ENCODE measurements at places on chromosomes 1 and 21.
A peak's percentile ranks its signal among the peaks of the same experiment; 100 is the strongest.

- no peak for DNase-seq
Observed at GRCh38 chr1:243842161-243842560, 7.9 kb downstream of the AKT3 start.

DNA sequence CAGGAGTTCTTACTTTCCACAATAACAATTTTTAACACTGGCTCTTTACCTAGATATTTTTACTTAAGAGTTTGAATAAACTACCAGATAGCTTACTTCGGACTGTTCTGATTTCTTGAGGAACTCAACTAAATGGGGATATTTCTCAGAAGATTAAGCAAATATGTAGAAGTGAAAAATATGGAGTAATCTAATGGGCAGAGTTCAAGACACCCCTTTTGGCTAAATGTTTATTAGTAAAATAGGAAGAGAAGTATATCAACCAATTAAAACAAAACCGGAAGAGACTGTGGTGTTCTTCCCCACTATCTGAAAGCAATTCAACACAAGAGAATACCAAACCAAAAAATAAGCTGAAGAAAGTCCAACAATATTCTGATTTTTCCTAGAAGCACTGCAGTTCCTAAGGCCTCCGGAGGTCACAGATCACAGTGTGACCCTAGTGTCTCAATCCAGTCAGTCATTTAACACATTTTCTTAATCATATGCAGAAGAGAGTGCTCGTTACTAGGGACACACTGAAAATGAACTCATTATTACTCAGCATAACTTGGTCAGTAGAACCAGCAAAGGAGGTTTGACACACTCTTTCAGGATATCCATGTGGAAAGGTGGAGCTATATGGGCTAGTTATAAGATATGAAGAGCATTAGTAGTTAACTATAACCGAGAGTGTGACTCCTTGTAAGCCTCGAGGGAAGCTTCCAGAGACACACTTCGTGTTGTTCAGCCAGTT, 5.2 kb downstream of the SIPA1L2 start:
- DNase-seq, result no peak

DNA sequence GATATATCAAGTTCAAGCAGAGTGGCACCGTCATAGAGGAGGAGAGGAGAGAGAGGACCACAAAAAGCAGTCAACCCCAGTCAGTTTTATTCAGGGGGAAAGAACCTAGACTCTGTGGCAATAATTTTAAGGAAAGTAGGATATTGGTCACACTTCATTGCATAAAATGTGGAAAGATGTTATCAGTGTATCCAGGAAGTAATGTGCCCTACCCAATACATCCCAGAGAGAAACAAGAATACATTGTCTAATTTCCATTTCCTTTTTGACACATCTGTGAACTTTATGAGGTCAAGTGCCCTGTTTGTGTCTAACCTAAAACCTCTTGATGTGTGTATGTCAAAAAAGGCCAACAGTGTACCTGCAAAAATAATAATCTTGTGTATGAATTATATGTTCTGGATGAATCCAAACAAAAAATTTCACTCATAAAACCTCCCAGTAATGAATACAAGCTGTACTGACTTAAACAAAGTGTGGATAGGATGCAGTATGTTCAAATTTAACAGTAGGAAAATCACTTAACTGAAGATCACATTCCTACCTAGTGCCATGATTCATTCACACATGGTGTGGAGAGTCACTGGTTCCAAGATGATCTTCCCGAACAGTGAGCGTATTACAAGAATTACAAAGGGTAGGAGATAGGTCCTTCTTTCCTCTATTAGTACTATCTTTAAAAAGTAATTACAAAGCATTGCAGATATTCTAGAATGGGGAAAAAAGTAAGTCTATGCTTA, 712.1 kb upstream of the CXADR start:
- no peak for DNase-seq

- no peak for DNase-seq
Observed at GRCh38 chr1:22418933-22419382, 32.7 kb upstream of the ZBTB40 start.

DNA sequence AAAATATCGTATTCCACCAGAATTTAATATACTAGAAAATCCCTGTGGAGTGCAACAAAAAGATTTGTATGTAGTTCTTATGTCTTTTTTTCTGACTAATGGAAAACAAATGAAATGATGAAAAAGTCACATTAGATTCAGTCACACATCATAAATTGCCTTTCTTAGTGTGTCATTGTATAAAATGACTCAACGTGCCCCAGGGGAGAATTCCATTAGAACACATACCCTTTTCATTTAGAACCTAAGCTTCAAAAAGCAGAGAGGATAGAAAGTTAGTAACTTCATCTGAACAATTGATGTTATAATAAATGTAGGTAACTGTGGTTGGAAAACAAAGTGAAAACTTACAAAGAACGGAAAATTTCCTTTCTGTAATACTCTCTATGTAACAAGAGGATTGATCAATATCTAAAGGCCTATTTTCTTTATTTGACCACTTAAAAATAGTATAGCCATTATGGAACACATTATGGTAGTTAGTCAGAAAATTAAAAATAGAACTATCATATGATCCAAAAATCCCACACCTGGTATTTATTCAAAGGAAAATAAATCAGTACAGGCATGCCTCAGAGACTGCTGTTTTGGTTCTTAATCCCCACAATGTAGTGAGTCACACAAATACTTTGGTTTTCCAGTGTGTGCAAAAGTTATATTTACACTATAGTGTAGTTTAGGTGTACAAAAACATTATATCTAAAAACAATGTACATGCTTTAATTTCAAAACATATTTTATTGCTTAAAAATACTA, 1016.1 kb downstream of the KCNT2 start:
- no peak for DNase-seq

DNA sequence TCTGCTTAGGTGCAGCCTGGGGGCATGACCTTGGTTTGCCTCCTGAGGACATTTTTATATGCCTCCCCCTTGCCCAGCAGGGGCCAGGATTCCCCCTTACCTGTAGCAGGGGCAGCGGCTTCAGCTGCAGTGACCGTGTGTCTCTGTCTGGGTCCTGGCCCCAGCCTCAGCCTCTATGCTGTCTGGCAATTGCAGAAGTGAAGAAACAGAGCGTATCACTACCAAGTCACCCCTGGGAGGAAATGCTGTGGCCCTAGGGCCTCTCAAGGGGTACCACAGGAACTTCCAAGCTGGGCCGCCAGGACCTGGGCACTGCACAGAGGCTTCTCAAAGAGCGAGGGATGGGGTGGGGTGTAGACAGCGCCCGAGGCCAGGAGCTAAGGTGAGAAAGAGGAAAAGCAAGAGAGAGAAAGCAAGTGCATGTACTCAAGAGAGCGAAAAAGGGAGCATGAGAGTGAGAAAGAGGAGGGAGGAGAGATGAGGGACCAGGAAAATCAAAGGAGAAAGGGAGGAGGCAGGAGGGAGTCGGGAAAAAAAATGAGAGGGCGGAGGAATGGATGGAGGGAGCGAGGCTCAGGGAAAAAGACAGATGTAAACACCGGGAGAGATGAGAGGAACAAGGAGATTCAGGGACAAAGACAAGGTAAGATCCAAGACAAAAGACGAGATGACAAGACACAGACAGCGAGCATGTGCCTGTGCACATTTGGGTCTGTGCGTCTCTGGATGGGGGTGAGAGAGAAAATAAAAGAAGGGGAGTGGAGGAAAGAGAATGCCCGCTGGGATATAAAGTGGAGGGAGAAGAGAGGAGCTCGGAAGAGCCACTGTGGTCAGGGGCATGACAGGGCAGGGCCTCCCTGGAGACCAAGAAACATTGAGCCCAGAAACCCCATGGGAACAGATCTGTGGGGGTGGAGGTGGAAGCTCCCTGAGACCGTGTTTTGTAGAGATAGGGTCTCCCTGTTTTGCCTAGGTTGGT, at the start of gene PTAFR:
PTAFR (minus strand) TSS at position 199 of the 979 bp plus-strand sequence. CDS start 25,669 bp downstream, outside the sequence.
- no peak for DNase-seq

DNA sequence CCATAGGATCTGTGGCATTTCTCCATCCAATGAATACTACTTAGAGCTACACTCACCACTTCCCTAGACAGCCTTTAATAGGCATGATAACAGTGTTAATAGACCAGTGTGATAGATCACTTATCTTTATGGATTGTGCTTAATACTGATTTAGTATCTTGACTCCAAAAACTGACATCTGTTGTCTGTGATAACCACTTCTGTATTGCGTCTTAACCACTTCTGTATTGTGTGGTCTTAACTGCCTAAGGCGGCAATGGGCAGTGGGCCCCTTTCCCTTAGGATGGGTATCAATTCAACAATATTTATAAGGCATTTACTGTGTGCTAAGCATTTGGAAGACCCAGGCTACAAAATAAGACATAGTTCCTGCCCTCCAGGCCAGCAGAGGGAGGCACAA, 32.0 kb upstream of the RCAN3 start:
- no peak for DNase-seq

GRCh38 chr1:1335792-1336248, 4.7 kb downstream of the TAS1R3 start:
- DNase-seq, result no peak

DNA sequence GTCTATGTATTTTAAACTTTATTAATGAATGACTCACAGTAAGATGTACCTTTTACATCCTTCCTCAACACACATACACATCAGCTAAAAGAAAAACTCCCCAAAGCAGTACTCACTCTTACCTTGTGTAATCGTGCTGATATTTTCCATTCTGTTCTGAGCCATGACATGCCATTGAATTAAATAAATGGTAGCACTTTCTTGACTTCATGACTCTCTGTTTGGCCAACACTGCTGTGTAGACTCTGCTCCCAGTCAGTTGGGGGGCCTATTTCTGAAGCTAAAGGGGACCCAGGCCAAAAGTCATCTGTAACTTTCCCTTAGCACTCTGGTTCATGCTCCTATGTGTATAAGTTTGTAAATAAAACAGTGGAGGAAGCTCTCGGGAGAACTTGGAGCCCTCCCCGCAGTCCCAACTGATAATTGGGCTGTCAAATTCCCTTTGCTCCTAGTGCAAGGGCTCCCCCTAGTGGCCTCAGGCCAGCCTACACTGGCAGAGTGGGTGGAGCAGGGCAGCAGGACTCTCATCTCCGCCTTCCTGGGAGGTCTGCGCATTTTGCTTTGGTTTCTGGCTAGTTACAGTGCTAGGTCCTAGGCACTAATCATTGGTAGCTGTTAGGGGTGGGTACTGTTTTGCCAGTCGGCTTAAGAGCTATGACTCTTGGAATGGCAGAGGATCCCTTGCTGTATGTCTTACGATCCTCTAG, 1.7 kb upstream of the FYB2 start:
- DNase-seq, result peak; percentile 70

DNA sequence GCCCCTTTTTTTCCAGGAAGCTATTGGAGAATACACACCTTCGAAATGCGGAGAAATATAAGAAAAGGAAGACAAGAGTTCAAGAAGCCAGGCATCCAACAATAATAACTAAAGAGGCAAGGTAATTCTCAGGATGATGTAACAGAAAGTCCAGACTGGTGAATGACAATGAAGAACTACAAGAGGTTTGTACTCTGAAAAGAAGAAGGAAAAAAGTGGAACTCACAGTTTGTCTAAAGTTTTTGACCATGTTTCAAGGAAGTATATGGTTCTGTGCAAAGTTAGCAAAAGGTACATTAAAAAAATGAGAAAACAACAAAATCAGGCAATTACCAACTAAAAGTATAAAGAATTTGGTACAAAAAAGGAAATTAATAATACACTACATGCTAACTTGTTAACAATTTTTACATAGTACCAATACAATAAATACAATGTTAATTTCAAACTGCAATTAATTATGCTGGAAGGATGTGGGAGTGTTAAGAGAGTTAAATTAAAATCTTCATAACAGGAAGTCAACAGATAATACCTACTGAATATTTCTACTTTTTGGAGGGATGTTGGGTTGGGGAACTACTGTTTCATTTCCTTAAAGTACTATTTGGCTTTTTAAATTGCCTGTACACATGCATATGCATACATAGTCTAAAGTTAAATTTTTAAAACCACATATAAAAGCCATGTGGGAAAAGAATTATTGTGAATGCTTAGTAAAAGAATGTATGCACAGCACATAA, 12.9 kb upstream of the CD55 start:
- no peak for DNase-seq

DNA sequence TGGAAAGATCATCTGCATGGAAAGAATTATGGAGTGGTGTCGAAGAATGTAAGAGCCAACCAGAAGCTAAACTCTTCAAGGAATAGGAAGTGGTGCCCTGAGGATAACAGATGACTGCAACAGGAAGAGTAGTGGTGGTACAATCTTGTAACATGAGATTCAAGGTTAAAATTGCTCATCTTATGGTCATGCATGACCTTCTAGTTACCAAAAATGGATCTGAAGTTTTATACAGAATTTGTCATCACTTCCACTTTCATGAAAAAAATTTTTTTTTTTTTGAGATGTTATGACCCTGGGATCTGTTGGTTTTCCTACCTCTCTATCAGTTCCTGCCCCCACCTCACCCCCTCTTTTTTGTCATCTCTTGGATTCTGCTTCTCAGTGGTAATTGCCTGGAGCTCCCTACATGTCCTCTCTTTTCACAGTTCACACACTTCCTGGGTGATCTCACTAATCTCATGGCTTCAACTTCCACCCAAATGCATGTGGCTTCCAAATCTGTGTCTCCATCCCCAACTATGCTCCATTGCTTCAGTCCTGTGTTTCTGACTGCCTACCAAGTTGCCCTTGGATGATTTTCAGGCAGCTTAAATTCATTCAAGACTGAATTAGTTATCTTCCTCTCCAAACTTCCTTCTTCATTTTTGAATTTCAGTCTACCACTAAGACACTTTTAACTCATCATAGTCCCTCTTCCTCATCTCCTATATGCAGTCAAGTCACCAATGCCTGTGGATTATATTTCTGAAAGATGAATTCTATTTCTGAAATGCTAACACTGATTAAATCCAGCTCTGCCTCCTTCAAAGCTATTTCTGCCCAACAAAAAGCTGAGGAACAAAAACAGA, 48.4 kb downstream of the SLAMF6 start:
- DNase-seq, result no peak

GRCh38 chr1:59522925-59523505, 226.1 kb downstream of the FGGY start:
- DNase-seq, result no peak

GRCh38 chr1:15275921-15276683, 29.1 kb downstream of the FHAD1 start:
- DNase-seq, result no peak

GRCh38 chr1:70685300-70686286, 274.5 kb downstream of the CTH start:
- peak; percentile 56 for DNase-seq

DNA sequence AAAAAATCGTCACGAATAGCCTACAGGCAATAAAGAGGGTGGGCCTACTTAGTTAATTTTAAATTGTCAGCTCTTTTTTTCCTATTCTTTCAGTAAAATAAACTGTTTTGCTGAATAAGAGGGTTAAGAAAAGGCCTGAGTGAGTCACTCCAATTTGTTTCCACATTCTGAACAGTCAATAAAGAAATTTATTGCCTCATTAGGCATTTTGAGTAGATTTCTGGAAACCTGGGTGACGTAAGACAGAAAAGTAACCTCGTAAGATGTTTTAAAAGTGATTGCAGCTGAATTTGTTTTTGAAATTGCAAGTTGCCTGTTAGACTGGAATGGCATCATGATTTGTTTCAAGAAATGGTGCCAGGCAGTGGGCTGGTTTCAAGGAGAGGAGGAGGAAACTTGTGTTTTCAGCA, 439.3 kb downstream of the USP25 start:
- DNase-seq, result no peak

GRCh38 chr1:67732750-67733151, 47.8 kb downstream of the GADD45A start:
- no peak for DNase-seq

- DNase-seq, result no peak
Observed at GRCh38 chr1:83508485-83509151, 490.3 kb downstream of the TTLL7 start.

- no peak for DNase-seq
Observed at GRCh38 chr1:105442901-105443300, 1613.6 kb upstream of the PRMT6 start.

GRCh38 chr1:235275223-235275622, 52.8 kb downstream of the ARID4B start:
- no peak for DNase-seq

- no peak for DNase-seq
Observed at GRCh38 chr21:45220071-45220481, 67.6 kb downstream of the POFUT2 start.
